H4 (cell line): ENCODE measurements at places on chromosomes 1 and 21.
A peak's percentile ranks its signal among the peaks of the same experiment; 100 is the strongest.

DNA sequence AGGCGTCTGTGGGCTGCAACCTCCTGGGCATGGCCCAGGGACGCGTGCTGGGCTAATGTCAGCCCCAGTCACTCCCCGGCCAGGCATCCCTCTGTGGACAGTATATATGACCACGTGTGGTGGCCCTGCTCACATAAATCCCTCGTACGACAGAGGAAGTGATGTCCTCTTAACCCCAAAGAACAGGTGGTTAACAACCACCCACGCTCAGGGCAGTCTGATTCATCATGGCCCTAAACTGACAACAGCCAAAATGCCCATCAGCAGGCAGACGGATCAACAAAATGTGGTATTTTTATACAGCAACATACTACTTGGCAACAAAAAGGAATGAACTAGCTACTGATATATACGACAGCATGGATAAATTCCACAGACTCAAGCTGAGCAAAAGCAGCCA lies 51.0 kb downstream of the ECE1 start:
- no peak for DNase-seq

- no peak for DNase-seq
Measured at GRCh38 chr1:8580566-8580965, 236.9 kb downstream of the RERE start.

DNA sequence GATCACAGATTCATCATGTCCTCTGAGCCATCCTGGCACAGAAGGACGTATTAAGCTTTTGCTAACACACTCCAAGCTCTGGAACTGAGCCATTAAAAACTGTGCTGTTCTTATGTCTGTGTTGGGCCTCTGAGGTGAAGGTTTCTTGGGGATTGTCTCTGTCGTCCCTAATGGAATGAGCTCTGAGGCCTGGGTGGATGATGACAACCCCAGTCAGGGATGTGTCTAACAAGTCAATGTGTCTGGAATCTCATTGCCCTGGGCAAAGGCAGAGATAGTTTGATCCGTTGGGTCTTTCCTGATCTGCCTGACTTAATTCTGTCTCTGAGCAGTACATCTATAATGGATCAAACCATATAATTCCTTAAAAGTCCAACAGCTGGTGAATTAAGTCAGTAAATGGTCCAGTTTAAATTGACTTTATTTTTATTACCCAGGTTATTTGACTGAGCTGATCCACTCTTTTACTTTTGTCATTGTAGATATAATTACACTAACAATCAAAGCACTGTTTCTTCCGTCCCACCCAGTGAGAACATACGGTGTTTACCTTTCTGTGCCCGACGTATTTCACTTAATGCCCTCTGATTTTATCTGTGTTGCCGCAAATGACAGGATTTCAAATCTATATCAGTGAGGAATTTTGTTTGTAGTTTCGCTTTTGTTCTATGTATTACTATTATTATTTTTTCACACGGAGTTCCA lies 38.8 kb upstream of the OR2B11 start:
- DNase-seq = no peak

- DNase-seq = peak; percentile 57
Measured at GRCh38 chr1:69914976-69915765, 290.2 kb downstream of the LRRC40 start.

GRCh38 chr1:232029315-232029714 lies 402.7 kb downstream of the DISC1 start:
- DNase-seq = no peak

GRCh38 chr1:21652937-21653743 lies 16.0 kb downstream of the RAP1GAP start:
- no peak for DNase-seq

DNA sequence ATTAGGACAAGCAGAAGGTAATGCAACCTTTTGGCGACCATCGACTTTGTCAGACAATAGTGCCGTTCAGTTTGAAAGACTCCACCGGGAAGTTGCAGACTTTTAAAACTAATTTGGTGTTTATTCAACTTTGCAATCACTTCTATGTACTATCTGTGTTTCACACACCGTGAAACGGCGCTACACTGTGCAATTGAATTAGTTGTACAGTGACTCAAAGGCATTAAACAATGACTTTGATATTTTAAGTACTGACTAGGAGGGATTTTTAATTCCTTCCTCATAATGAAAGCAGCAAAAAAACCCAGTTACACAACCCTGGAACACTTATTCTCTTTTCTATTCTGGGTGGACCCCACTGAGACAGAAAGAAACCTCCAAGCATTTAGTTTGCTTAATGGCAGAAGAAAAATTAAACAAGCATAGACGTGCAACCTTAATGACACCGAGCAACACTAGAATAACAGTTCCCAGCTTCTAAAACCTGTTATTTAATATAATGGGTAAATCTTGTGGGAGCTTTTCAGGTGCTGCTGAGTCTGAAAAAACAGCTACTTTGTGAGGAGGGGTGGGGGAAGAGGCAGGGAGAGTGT lies 176.8 kb downstream of the LMO4 start:
- no peak for DNase-seq
